Hematopoietic multipotent progenitor cell treated with erythropoietin and hydrocortisone succinate and interleukin-3 and kit ligand, for 15 days (in vitro differentiated cells): ENCODE measurements at places on chromosomes 16 and 17.

DNA sequence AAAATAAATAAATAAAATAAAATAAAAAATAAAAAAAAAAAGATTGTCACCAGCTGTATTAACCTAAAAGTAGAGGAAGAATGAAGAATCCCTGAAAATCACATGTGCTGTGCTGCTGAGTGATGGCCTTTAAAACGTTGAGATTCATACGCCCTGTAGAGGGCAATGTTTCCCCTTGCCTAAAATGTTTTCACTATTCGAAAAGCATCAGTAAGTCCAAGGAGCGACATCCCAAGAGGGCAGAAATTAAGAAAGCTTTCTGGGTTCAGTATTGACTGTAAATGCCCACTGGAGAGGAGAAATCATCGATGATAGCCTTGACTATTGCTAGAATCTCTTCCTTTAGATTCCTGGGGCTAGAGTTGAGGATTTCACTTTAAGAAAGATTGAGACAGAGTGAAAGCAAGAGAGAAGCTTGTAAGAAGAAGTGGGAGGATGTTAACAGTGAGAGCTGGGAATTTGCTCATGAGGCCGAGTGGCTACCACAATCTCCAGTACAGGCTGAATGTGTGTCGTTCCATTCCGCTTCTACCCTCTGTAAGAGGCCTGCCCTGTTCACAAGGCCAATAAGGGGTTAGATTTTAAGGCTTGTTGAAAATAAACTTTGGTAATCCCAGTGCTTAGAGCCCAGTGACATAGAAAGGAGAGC lies 170.8 kb upstream of the FAM20A start:
- peak; percentile 9 for DNase-seq

- no peak for DNase-seq
Observed at GRCh38 chr17:75636381-75637142, 3.3 kb downstream of the SMIM5 start.

GRCh38 chr17:59160157-59161025 lies 4.8 kb downstream of the PRR11 start:
- peak; percentile 22 for DNase-seq

GRCh38 chr17:82247182-82247823 lies 18.5 kb downstream of the SLC16A3 start:
- DNase-seq, result no peak

DNA sequence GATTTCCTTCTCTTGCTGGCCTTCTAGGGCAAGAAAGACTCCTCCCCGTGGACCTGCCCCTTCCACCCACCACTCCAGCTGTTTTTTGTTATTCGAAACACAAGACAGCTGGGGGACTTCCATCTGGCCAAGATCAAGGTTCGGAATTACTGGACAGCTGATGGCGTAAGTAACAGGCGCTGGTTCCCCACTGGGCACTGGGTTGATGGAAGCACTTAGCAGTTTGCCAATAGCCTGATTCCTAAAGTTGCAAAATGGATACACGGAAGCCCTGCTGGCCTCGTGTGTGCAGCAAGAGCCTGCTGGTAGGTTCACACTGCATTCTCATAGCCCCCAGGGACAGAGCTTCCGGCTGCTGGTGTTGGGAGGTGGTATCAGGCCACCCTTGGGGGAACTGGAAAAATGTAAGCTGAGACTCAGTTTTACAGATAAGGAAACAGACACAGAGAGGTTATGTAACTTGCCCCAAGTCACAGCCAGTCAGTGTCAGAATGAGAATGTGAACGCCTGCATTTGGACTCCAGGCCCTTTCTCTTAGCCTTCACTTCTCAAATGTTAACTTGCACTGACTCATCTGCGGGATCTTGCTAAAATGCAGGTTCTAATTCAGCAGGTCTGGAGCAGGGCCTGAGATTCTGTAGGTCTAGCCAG lies 171.7 kb downstream of the KATNIP start:
- no peak for DNase-seq

DNA sequence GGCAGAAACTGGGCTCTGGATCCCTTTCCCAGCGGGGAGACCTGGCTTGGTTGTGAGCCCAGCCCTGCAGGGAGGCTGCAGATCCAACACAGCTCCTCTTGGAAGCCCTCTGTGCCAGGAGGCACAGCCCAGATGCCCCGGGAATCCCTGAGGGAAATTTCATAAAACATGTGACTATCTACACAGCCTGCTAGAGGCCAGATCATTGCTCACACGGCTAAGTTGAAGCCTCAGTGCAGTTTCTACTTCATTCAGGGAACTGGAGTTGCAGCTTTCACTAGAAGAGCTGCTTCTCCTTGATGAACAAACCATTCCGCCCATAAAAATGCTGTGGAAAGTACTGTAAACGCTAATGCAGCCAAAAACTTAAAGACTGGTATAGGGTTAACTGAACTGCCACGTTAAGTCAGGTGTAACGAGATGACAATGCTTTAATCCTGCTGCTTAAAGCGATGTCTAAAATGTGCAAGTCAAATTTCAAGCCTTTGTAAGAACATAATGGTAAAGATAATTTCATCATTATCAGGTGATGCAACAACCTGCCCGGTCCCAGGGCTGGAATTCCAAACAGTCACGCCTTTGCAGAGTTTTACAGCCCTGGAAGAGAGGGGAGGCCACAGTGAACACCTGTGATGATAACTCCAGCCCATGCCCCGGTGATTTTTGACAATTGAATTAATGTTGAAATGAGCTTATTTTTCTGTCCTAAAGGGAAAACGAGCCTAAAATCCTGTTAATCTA lies 172.5 kb downstream of the ZFHX3 start:
- no peak for DNase-seq

DNA sequence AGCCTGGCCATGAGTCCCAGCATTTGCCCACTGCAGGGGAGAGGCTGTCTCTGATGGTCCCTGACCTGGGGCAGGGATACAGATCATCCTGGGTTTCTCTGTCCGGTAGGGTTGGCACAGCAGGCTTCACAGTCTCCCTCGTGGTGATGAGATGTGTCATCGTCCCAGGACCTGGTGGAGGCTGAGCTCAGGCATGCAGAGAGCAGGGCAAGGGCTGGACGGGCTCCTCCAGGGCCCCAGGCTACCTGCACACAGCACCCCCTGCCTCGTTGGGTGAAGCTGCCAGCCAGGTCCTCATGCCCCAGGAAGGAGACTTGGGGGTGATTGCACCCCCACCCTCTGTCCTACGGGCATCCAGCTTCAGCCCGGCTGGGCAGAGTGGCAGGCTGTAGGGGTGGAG lies 155.8 kb upstream of the GSE1 start:
- DNase-seq, result no peak

DNA sequence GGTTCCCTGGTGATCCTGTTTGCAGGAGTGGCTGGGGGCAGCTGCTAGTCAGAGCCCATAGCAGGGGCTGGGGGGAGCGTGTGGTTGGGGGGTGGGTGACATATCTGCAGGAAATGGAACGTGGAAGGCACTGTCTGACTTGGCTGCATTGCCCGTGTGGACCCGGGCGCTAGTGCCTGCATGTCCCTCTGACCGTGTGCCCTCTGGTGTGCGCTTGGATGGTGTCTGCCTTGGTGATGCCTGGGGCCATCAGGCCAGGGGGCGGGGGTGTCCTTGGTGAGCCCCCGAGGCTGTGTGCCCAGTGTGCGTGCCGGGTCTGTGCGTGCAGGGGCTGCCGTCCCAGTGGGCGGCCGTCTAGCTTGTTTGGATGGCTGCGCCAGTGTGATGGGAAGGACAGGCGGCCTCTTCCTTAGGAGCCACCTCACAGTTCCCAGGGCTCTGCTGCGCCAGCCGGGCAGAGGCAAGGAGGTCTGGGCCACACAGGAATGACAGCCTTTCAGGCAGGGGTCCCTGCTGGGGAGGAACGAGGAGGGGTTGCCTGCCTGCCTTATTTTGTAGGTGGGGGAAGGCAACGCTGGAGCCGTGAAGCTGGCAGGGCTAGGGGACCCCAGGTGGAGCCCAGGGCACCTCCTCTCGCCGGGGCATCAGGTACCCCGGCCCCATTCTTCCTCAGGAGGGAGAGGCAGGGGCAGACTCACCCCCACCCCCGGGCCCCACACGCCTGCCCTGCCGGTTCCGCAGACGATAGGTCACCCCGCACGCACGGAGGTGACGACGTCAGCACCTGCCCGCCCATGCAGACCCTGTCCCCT lies 693 bp downstream of the NDRG4 start:
- no peak for DNase-seq

GRCh38 chr17:45777388-45777787 lies 6.7 kb upstream of the CRHR1 start:
- no peak for DNase-seq

DNA sequence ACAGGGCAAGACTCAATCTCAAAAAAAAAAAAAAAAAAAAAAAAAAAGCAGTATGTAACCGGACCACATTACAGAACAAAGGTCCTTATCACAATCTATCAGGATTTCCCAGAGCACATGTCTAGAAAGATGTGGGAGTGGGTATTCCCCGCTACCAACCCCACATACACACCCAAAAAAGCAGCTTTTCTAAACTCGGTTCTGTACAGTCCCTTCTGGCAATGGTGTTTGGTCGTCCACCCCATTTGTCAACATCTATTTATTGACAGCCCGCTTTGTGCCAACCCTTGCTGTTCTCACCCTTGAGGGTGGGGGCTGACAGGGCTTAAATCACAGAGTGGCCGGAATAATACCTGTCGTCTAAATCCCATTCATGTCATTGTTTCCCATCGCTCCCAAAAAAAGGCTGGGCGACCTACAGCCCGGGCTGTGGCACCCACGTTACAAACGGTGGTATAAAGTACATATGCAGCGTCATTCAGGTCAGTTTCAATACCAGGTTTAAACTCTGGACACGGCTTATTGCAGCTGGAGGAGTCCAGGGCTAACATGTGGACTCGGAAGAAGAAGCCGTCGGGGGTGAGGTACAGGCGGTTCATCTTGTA lies 3.6 kb downstream of the C17orf58 start:
- no peak for DNase-seq

- no peak for DNase-seq
Observed at GRCh38 chr16:30447512-30448226, 2.0 kb upstream of the SEPHS2 start.

GRCh38 chr17:80830020-80830780 lies 161.4 kb upstream of the CHMP6 start:
- no peak for DNase-seq

- DNase-seq, result peak; percentile 6
Observed at GRCh38 chr17:82917699-82918345, 78.0 kb upstream of the ZNF750 start.

DNA sequence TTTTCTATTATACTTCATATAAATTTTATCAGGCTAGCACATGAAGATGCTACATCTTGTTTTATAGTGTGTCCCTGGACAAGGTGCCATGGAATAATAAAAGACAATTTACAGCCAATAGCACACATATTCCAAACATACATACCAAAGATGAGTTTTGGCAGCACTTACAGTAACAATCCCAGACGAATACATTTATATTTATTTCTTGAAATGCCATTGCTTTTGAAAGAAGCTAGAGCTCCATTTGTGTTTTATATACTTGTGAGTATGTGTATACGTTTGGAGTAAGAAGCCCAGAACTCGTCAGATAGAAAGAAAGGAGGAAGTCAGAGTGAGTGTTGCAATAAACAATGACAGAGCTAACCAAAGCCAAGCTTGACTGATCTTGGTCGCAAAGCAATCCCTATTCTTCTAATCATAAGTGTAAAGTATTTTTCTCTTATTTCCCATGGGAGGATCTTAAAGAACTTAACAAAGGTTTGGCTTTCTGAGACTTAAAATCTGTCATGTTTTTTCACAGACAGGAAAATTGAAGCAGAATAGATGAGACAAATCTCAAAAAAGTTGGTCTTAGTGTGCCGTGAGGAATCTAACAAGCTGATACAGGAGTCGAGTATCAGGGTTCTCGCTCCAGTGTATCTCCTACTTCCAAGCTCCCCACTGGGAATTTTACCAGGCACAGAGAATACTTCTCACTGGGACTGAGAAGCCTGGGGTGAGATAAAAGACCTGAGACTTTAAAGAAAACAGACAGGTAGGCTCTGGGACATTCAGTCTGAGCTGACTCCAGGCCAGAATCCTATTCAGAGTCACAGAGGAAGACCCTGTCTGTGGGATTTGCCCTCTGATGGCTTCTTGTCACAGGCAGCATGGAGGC lies 175.4 kb downstream of the AATF start:
- DNase-seq, result no peak

DNA sequence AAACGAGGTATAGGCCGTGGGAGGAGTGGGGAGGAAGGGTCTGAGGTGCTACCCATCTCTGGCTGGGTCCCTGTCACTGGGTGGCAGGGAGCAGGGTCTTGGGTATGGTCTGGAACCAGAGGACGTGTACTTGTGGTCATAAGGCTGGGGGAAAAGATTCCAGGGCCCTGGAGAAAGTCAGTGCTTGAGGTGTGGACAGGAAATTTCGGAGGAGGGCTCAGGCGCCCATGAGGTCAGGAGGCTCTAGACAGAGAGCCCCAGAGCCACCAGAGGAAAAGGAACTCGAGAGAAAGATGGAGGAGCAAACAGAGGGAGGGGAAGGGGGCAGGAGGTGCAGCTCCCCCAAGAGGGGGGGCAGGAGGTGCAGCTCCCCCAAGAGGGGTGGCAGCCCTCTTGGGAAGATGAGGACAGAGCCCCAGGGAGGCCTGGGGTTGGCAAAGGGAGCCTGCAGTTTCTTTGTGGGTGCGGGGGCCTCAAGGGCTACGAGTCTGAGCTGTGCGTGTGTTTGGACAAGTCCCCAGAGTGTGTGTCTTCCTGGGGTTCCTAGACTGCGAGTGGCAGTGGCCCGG lies 683 bp upstream of the SLC7A6 start:
- no peak for DNase-seq

DNA sequence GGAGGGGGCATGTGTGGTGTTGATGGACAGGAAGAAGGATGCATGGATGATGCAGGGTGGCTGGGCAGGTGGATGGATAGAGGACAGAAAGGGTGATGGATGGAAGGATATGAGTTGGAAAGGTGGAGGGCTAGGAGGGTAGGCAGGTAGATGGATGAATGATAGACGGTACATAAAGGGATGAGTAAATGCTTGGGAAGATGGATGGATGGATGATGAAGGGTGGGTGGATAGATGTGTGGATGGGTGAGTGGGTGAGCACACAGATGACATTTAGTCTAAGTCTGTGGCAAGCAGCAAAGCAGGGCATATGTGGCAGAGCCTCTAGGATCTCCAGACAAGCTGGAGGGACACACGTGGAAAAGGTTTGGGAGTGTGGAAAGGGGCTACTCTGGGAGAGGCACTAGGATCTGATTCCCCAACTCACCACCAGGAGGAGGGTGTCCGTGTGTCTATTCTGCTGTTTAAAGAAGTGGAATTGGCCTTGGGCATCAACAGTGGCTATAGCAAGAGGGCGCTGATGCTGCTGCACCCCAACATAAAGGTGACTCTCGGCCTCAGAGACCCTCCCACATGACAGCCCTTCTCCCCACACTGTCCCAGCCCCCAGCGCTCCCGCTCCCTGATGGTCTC lies 8.2 kb downstream of the PLD2 start:
- DNase-seq, result no peak

DNA sequence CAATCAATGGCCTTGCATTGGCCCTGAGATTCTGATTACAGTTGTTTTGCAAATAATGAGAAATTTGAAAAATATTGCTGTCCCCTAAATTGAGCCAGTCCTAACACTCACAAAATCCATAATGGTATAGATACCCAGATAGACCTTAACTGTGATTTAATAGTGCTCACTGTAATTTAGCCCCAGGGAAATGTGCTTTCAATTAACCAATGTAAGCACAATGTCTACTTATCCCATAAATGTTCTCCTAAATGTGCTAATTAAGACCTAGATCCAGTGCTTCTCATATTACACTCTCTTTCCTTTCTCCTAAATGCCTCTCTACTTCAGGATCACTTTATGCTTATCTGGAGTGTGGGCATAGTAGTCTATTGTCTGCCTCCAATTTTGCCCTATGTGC lies 417.8 kb upstream of the CCL2 start:
- DNase-seq, result no peak
